ENCODE measurements at places on chromosomes 6 and 20.

- no peak for DNase-seq
Measured at GRCh38 chr6:100479179-100480035, 14.7 kb upstream of the SIM1 start.

DNA sequence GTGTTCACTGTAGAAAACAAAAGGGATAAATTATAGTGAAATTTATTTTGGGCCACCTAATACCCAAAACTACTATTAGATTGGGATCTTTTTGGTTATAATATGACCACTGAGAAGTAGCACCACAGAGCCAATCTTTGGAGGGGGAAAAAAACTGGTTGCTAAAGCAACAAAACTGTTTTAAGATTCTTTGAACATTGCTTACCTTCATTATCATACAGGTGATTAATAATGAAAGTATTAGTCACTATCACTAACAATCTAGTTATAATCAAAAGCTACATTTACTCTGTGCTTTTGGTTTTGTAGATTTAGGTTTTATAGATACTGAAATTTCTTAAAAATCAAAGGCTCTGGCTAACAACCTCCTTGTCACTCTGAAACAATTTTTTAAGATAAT lies 31.7 kb downstream of the STX7 start:
- no peak for DNase-seq

GRCh38 chr6:25094726-25095125 lies 159.0 kb upstream of the RIPOR2 start:
- DNase-seq, result no peak

- peak; percentile 67 for DNase-seq
Measured at GRCh38 chr6:36355819-36356218, 19.1 kb upstream of the BNIP5 start.

GRCh38 chr6:140225701-140226436 lies 851.4 kb upstream of the CITED2 start:
- DNase-seq, result no peak

DNA sequence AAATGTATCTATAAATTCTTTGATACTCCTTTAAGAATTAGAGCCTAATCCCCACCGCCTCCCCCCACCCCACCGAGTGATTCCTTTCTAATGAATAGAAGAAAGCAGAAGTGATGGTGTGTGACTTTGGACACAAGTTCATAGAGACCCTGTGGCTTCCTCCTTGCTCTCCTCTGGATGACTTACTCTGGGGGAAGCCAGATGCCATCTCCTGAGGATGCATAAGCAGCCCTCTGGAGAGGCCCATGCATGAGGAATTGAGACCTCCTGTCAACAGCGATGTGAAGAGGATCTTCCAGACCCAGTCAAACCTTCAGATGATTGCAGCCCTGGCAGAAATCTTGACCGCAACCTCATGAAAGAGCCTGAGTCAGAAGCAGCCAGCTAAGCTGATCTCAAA lies 21.1 kb downstream of the AHCY start:
- DNase-seq, result no peak

DNA sequence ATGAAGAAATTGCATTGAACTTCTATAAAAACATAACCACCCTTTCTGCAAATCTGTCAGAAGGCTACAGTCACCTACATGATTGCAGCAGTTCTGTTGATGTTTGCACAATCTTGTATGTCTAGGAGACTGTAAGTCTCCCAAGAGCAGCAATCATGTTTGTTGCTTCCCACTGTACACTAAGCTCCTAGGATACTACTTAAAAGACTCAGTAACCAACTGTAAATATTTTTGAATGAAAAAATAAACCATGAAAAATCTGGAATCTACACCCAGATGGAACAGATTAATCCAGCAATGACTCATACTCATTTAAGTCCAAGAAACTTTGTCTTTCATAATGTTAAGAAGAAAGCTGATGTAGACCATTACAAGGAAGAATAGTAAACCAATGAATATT lies 168.5 kb upstream of the ATXN1 start:
- DNase-seq, result peak; percentile 100

DNA sequence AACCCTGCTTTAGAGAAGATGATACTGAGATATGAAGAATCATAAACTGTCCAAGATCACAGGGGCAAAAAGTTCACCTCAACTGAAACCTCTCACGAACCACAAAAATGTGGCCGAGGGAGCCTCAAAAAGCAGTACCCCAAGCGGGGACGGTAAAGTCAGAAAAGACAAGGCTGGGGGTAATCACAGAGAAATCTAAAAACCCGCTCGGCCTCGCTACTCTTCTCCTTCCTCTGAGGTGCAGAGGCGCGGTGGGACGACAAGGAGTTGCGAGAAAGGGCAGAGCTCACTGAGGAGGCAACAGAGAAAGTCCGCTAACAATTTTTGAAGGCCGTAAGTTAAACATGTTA lies 356 bp upstream of the IRAK1BP1 start:
- DNase-seq, result no peak

GRCh38 chr6:78528926-78529325 lies 338.4 kb upstream of the IRAK1BP1 start:
- no peak for DNase-seq

GRCh38 chr6:113015249-113015648 lies 668.1 kb downstream of the RFPL4B start:
- peak; percentile 47 for DNase-seq

- no peak for DNase-seq
Measured at GRCh38 chr20:36770680-36771079, 2.9 kb downstream of the DSN1 start.

All from AG09309 (cell line).